GDM1 (cell line): ENCODE measurements at places on chromosomes 3 and 15.

- DNase-seq: no peak
These were observed 29.8 kb downstream of the STT3B start for GRCh38 chr3:31562525-31562924.

- no peak for DNase-seq
These were observed 35.0 kb downstream of the RFTN1 start for GRCh38 chr3:16478516-16478915.

DNA sequence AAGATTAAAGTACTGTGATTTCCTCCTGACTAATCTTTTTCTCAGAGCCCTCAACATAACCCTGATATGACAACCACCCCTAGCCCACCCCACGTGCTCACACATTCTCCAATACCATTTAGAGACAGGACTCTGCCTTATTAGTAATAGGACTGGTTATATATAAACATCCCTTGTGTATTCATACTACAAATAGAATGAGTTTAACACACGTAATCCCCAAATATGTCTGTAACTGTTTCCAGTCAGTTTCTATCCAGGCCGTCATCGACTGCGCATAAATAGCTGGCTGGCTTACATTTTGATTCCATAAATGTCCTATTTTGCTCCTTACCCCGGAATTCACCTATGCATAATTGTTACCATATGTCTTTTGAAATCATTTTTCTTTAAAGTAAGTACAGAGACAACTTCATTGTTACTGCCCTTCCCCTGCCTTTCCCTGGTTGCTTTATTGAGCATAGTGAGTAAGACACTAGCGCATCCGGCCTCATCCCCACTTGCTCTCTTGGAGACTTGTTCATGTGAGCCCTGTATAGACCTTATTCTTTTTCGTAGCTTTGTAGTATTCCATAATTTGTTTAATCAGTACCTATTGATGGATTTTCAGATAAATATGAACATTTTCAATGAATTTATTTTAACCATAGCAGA, 3.5 kb upstream of the P2RY14 start:
- DNase-seq: no peak

DNA sequence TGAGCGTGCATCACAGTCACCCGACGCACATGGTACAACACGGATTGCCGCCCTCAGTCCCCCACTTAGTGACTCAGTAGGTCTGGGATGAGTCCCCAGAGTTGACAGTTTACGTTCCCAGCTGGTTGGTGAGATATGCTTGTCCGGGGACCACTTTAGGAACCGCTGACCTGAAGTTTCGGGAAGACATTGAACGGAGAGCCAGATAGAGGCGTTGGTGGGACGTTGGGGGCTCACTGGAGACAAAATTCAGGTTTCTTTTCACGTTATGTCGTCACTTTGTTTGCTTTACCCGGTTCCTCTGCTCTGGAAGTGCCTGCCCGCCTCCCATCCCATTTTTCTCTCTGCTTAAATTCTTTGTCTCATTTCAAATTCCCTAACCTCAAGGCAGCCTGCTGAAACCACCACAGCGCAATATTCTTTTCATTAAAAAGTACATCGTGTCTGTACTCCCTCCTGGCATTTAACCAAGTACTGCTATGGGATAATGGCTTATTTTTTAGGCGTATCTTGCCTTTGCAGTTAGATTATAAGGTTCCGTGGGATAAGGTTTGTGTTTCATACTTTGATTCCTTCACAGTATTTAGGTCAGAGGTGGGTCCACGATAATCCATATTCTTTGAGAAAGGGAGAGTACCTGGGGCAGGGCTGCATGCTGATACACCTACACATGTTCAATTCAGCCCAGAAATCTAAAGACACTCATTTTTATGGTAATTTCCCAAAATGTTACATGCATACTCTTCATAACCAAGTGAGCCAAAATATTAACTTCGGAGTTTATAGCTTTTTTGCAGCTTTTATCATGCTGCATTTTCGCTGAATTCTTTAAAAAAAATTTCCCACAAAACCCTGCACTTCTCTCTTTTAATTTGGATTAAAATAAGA, 921 bp downstream of the LMLN start:
- no peak for DNase-seq

GRCh38 chr15:76195506-76196268, 115.6 kb downstream of the ETFA start:
- DNase-seq: no peak

GRCh38 chr3:66484106-66484844, 16.5 kb downstream of the LRIG1 start:
- DNase-seq: no peak

DNA sequence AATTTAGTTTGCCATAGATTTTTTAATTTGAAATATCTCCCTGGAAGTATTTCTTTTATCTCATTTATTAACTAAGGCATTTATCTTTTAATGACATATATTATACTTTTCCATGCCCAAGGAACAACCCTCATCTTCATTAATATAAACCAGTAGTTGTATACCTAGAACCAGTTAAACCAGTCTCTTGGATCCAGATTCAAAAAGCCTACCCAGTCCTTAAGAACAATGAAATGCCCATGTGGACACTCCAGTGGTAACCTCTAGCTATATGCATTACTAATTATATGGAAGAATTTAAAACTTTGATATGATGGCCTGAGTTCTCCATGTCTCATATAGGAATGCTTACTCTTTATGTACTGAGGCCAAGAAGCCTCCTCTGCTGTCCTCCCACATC, 4.8 kb downstream of the SIDT1 start:
- no peak for DNase-seq

DNA sequence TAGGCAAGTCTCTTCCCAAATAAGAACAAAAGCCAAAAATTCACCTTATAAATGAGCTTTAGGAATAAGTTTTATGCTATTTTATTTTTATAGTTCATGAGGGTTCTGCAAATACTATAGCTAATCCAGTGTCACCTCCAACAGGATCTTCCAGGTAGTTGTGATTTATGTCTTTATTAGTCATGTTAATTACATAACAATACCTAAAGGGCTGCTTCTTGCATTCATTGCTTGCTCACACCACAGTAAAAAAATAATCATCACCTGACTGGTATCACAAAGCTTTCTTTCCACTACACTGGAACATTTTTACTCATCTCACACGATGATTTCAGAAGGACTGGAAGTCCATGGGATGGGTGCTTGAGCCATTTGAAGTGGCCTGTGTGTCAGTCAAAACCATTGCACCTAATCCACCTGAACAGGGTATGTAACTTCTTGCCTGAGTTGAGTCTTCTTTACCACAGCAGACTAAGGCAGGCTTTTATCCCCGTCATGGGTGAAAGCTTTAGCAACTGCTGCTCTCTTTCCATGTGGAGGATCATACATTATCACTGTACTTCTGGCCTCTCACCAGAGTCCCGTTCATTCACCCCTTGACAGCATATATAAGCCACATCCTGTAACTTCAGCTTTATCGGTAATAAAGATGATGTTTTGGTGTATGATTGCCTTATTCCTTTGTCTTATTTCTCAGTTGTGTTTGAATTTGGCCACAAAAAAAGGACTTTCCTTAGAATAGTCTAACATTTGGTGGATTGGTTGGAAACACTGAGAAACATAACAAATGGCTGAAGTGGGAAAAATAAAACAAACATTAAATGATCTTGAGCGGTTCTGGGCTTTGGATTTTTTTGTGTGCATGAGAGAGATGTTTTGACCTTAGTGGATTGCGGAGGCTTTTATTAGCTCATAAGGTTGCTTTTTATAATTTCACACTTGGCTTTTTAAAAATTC, 382.6 kb upstream of the THBS1 start:
- DNase-seq: no peak

GRCh38 chr3:117589454-117589853, 879.9 kb downstream of the TUSC7 start:
- DNase-seq: no peak
